ENCODE measurements at places on chromosomes 13 and 19. TPM values are rescaled to one million over a fixed set of nuclear protein-coding genes. Genes with fewer than 3 reads are reported as not detected.

DNA sequence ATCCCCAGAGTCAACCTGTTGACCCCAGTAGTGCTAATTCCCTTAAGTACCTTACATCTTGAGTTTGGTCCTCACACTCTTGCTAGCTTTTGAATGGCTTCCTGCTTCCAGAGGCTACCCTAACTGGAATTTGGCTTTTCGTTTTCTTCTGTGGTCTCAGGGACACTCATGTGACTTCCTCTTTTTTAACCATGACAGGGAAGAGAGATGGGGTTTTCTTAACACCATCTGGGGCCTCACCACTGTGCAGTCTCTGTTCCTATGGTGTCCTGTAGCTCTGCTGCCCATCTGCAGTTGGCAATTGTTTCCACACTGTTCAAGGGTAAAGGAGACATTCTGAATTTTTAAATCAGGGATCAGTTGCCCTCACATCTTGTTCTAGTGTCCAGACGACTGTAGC is 66.7 kb downstream of the SLC10A2 start:
- no peak overlapping the region for H3K27ac ChIP-seq
- no peaks in the 10 kb centered on the region for H3K4me1 ChIP-seq
- no peaks in the 10 kb centered on the region for H3K27me3 ChIP-seq
- no peak overlapping the region for H3K4me3 ChIP-seq

GRCh38 chr19:6071875-6072274 is 38.4 kb downstream of the RFX2 start:
- H3K27ac ChIP-seq: no peak overlapping the region
- H3K27me3 ChIP-seq: no peaks in the 10 kb centered on the region
- DNase-seq: no peak
- no peak overlapping the region for H3K4me3 ChIP-seq
- no peaks in the 10 kb centered on the region for H3K36me3 ChIP-seq
- H3K4me1 ChIP-seq: peaks cover 5% of the 10 kb centered on the region

The PPP1R12C gene
- 94.6 TPM for total RNA-seq

DNA sequence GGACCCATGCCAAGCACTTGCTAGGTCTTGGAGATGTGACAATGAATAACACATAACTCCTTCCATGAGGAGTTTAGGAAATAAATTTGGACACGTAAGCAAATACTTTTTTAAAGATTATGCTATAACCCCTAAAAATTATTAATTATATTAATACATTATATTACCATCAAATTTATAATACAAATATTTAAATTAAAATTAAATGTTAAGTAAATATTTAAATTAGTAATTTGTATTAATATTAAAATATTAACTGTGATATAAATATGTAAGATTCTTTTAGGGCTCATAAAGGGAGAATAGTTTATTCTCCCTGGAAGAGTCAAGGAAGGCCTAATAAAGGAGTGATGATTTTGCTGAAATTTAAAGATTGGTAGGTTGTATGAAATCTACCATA is 121.1 kb downstream of the RAP2A start:
- no peaks in the 10 kb centered on the region for H3K27me3 ChIP-seq
- no peak overlapping the region for H3K27ac ChIP-seq
- H3K4me1 ChIP-seq: no peaks in the 10 kb centered on the region
- no peak for DNase-seq

DNA sequence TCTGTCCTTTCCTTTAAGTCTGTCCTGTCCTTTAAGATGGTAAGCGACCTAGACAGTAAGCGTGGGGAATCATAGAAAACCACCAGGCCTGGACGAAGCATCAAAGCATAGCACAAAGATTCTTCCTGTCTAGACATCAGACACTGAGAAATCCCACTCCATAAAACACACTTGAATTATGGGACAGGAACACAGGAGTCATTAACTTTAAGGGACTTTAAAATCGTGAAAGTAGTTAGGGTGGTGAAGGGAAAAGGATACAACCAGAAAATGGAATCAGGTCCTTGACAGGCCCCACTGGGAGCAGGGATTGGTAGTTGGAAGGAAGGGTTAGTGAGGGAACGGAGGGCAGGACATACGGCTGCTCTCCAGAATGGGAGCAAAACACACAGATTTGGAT is 31.6 kb upstream of the C1QTNF9 start:
- peaks cover 93% of the 10 kb centered on the region for H3K4me1 ChIP-seq
- peaks cover 8% of the 10 kb centered on the region for H3K36me3 ChIP-seq

The LRRC63 gene
- total RNA-seq: 0.82 TPM

The ZNF284 gene
- total RNA-seq: 3.1 TPM
